NCI-H2107 (cell line): ENCODE measurements at places on chromosomes 4 and X.
A peak's percentile ranks its signal among the peaks of the same experiment; 100 is the strongest.

- no peak for DNase-seq
Measured at GRCh38 chr4:42018451-42018850, 28.1 kb downstream of the SLC30A9 start.

GRCh38 chr4:37881811-37882210 is 9.1 kb upstream of the TBC1D1 start:
- no peak for DNase-seq

- DNase-seq: no peak
Measured at GRCh38 chr4:25437926-25438325, 60.9 kb downstream of the ANAPC4 start.

DNA sequence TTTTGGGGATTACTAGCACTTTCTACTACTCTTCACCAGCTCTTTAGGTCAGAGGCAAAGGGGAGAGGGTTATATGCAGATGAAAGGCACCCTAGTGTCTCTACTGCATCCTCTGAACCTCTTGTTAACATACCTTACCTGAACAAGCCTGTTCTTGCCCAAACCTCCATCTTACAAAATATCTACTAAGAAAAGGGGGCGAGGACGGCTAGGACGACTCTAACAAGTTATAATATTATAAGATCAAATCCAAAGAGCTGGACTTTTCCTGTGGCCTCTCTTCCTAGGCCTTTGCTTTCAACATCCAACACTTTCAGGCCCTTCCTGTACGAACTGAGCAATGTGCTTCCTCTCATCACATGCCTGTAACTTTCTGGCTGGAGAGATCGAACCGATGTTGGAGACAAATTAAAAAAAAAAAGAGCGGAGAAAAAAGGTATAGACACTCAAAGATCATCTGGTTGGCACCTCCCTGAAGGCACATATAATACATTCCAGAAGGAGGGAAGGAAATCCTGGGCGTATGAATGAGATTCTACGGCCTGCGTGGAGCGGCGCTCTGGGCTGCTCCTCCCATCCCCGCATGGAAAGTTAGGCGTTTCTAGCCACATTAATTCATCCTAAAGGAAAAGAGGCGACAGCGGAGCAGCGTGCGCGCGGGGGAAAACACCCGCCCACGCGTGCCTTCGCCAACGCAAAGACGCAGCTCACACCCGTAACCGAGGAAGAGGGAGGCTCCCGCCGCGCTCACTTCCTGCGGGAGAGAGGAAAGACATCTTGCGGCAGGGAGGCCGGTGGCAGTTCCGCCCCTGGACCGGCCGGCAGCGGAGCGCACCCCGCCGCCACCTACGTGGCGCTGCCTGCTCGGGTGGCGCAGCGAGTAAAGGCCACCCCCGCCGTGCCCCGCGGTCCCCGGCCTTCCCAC is 808 bp downstream of the PRDM5 start:
- DNase-seq: no peak

DNA sequence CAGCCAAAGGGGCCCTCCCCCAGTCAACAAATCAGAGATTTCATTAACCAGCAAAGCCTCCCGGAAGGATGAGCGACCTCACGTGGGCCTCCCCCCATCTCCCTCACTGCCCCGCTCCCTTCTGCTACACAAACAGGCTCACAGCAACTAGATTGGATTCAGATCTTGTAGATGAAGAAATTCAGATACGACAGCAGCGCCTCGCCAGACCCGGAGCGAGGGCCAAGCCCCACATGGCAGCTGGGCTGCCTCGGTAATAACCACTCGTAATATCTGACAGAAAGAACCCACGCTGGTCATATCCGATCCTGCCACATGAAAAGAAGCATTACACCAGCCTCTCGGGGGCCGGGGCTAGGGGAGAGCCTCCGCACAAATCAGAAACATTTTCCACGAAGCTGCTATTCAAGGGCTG is 581.3 kb downstream of the BCOR start:
- DNase-seq: no peak

- no peak for DNase-seq
Measured at GRCh38 chr4:3434881-3435685, 6.7 kb upstream of the HGFAC start.

DNA sequence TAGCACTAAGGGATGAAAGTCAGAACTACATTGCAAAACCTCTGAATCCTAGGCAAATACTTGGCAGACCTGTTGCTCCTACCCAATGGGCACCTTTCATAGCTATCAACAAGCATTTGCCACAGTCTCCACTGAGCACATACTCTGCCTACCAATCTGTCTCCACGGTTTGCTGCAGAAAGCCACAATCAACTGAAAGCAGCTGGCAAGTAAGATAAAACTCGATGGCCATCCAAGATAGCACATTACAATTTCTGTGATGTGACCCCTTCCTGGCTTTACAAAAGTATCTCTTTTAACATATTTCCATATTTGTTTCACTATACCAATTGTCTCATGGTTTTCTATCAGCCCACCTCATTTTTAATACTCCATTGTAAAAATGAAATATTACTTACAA is 1060.5 kb upstream of the INTU start:
- DNase-seq: no peak

DNA sequence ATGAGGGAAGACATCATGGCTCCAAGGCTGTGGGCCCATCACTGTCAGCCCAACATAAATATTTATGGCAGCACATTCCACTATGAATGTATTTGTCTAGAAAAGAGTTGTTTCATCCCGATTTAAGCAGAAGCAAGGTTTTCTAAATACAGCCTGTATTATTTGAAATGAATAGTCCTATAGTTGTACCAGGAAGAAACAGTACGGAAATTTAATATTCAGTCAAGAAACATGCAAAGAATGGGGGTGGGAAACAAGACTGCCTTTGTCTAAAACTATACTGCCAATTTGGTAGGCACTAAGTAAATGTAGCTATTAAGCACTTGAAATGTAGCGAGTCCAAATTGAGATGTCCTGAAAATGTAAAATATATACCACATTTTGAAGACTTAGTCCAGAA is 69.1 kb downstream of the MOSPD2 start:
- DNase-seq: no peak

- no peak for DNase-seq
Measured at GRCh38 chr4:55358668-55359067, 12.6 kb downstream of the SRD5A3 start.

- no peak for DNase-seq
Measured at GRCh38 chr4:8290701-8290970, 21.1 kb downstream of the HTRA3 start.

DNA sequence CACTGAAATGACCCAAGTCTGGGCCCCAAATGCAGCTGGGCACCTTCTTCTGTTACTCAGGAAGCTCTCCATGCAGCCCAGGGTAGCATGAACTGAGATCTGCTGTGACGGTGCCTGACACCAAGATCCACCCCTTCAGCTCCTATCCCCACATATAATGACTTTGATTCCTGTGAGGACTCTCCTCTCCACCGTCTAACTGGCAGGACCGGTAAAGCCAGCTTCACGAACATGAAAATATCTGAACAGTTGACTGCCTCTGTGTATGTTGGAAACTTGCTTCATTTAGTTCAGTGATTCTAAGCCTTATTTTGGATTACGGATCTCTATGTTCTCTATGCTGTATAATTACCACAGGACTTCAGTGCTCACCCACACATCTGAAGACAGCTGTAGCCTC is 115.5 kb upstream of the TMEM150C start:
- no peak for DNase-seq

GRCh38 chr4:2800691-2801596 is 8.1 kb downstream of the SH3BP2 start:
- no peak for DNase-seq

DNA sequence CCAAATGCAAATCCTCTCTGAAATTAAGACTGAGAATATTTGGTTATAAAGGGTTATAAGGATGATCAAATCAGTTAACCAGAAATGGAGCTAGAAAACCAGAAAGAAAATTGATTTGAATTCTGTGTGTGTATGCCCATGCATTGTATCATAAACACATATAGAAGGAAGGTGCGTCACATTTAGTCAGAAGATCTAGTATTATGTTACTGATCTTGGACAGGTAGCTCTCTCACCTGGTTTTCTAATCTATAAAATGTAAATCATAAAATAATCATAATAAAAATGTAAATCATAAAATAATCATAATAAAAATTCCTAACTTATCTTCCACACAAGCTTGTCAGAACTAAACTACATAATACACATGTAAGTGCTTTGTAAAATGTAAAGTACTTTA is 78.8 kb downstream of the BMP3 start:
- no peak for DNase-seq

GRCh38 chrX:100994352-100995281 is 25.1 kb downstream of the ARL13A start:
- DNase-seq: no peak

- no peak for DNase-seq
Measured at GRCh38 chr4:141999446-142000143, 363.2 kb downstream of the IL15 start.

DNA sequence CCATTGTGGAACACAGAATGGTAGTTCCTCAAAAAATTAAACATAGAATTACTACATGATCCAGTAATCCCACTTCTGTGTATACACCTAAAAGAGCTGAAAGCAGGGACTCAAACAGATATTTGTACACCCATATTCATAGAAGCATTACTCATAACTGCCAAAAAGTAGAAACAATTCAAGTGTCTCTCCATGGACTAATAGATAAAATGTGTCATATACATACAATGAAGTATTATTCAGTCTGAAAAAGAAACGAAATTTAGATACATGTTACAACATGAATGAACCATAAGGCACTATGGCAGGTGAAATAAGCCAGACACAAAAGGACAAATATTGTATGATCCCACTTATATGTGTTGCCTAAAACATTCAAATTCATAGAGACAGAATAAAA is 145.1 kb downstream of the ANTXR2 start:
- DNase-seq: no peak

DNA sequence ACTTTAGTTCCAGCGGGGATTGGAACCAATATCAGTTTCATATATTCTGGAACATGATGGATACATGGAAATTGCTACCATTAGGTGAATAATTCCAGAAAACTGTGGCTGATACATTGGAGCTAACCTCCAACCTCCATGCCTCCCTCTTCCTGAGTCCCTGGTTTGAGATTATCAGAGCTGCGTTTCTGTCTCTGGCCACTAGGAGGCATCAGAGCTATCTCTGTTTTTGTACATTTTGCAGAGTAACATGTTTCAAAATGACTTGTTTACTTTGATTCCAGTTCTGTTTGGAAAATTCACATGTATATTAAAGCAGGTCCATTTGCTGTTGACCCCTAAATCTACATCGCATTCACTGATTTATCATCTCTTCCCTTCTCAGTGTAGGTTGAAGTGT is 2.4 kb upstream of the RAB40AL start:
- DNase-seq: peak; percentile 6

- no peak for DNase-seq
Measured at GRCh38 chr4:168643111-168643795, 146.4 kb downstream of the PALLD start.

- DNase-seq: no peak
Measured at GRCh38 chr4:123661080-123661737, 264.6 kb downstream of the SPRY1 start.

DNA sequence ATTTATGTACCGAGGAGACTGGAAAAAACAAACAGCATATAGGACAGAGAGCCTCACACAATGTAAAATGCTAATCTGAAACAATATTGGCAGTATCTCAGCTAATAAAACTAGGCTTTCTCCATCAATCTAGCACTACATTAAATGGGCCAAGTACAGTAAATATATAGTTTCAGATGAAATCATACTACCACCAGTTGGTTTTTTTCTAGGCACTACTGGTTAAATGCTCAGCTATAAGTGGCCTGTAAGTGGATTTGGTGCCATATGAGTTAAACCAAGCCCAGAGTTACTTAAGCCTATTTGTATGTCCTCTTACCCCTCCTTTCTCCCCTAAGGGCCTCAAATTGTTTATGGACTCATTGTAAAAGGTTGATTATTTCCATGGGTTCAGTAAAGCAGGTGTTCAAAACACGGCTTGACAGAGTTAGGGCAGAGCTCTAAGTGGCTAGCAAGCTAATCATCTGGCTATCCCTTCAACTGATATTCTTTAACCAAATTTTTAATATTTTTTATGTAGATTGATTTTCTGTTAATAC is 57.5 kb downstream of the FAM13A start:
- peak; percentile 7 for DNase-seq

- DNase-seq: no peak
Measured at GRCh38 chr4:72326692-72327632, 242.1 kb downstream of the ADAMTS3 start.

- DNase-seq: no peak
Measured at GRCh38 chrX:106932960-106933537, 12.8 kb downstream of the CLDN2 start.

DNA sequence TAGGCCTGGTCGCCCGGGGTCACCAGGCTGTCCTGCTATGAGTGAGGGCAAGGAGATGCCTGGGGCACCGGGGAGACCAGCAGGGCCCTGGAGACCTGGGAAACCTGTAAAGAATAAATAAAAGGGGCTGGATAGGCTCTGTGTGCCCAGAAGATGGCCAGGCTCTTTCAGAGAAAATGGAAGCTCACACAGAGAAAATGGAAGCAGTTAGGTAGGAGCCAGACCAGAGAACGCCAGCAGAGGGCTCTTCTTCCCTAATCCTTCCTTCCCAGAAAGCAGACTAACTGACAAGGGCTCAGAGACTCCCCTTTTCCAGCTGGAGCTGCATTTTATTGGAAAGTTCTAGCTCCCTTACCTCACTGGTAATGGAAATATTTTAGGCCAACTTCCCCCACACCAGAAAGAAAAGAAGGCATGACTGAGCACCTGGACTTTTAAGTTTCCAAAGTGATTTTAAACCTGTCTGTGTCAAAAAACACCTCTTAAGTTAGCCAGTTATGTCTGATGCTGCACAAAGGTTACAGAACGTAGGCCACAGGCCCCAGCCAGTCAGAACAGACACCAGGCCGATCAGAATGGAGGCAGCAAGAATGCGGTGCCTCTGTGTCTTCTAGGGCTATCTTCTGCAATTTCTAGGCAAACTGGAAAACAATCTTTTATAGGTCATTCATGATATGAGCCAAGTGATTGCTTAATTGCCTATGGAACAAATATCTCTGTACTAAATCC is 74.0 kb downstream of the ATG4A start:
- no peak for DNase-seq

GRCh38 chrX:47483306-47484268 is 565 bp upstream of the ZNF41 start:
- DNase-seq: peak; percentile 8

GRCh38 chrX:50700921-50701320 is 113.1 kb downstream of the SHROOM4 start:
- no peak for DNase-seq

- DNase-seq: no peak
Measured at GRCh38 chr4:71241501-71242288, 97.1 kb upstream of the SLC4A4 start.
